GM12865 (cell line): ENCODE measurements at places on chromosomes 6 and 20.

DNA sequence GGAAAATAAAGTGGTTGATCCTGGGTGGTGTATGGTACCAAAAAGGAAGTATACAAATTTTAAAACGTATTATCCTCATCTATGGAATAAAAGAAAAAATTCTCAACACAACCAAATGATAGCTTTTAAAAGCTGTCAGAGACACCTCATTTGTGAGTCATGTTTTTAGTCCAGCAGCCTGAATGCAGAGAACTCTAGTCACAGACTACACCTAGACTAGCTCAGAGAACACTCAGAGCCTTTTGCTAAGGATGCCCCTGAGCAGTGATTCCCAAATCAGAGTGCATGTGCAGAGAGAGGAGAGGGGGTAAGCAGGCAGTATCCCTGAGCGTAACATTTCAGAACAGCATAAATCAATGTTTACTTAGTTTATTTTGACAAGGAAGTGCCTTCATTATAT lies 809.3 kb downstream of the HACE1 start:
- DNase-seq: no peak

GRCh38 chr6:116392132-116393013 lies 21.6 kb downstream of the DSE start:
- peak; percentile 69 for DNase-seq

GRCh38 chr6:47352194-47352920 lies 42.7 kb upstream of the TNFRSF21 start:
- DNase-seq: no peak

GRCh38 chr6:42333612-42334011 lies 116.0 kb upstream of the MRPS10 start:
- DNase-seq: no peak

DNA sequence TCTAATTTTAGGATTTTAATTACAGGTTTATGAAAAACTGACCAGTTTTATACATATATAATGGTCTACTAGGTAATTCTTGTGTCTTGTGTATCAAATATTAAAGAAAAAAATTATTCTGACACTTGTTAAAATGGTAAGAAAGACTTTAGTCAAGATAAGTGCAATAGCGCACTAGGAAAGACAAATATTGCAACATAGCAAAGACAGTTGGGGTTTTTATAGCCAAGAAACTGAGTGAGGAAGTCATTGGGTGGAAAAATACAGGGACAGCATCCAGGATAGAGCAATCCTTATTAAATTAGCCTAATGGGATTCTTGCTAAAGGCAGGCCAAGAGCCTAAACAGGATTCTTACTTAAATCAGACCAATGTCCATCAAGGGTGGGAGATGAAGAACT lies 71.1 kb downstream of the ROS1 start:
- DNase-seq: no peak

GRCh38 chr20:46362921-46363867 lies 43.2 kb downstream of the ELMO2 start:
- peak; percentile 61 for DNase-seq

GRCh38 chr20:60467078-60467477 lies 508.9 kb downstream of the CDH26 start:
- no peak for DNase-seq

GRCh38 chr20:58610811-58611210 lies 40.3 kb upstream of the STX16 start:
- no peak for DNase-seq

GRCh38 chr6:135306740-135307420 lies 125.8 kb downstream of the MYB start:
- no peak for DNase-seq

DNA sequence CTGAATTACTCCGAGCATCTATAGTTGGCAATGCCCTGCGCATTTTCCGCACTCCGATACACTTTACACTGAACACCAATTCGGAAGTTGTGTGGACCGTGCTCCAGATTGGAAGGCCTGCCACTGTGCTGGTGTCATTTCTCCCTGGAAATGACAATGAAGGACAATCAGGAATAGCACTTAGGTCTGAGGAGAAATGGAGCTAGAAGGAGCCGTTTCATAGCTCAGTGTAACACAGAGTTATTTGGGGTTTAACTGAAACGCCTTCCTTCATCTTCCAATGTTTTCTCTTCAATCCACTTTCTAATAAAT lies 501 bp upstream of the PLA2G7 start:
- no peak for DNase-seq

DNA sequence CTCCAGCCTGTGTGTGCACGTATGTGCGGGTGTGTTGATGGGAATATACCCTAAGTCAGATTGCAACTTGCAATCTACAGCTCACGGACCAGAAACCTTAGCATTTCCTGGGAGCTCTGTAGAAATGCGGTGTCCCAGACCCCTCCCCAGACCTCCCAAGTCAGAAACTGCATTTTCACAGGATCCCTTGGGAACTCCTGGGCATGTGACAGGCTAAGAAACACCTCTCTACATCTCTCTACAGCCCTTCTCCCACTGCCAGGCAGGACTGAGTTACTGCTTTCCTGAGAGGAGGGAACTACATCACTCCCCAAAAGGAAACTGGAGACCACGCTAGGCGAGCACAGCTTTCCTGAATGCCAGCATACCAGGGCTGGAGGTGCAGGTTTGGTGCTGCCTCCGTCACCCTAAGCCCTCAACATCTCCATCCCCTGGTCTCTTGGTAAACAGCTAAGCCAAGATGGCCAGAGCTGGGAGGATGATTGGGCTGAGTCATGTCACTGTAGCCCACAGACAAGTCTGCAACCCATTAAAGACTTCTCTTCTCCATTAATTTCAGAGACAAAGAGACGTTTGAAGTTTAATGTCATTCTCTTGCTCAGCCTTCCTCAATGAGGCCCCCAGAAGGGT lies 194.4 kb downstream of the BMP7 start:
- no peak for DNase-seq

- no peak for DNase-seq
Measured at GRCh38 chr20:20371681-20372080, 3.8 kb downstream of the INSM1 start.

GRCh38 chr20:36818861-36819260 lies 45.3 kb upstream of the DSN1 start:
- no peak for DNase-seq

DNA sequence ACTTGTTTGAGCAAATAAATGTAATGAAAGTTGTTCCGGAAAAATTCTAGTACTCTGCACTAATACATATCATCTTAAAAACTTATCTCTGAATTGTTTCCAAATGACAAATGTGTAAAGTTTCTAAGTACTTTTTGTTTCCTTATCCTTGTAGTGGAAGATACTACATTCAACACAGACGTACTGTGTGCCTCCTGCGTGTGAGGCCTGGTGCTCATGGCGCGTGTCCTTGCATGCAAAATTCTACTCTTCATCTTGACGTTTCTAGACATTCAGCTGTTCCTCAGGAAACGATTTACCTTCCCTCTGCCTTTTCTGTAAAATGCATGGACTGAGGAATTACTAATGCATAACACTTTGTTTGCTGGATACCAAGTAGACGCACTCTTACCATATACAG lies 11.5 kb downstream of the DLL1 start:
- DNase-seq: no peak

DNA sequence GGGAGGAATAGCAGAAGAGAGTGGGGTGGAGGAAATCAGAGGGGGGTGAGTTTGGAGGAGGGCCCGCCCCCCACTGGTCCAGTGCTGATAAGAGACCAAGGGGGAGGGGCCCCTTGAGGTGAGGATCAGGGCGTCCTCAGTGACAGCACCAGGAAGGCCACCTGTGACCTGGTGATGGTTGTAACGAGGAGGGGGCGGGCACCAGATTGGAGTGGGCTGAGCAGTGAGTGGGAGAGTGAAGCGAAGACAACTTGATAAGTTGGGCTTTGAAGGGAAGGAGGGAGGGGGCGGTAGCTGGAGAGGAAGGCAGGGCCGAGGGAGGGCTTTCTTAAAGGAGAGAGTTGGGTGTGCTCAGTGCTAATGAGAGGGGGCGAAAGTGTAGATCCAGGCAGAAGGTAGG lies 30.7 kb downstream of the CDH22 start:
- DNase-seq: no peak

DNA sequence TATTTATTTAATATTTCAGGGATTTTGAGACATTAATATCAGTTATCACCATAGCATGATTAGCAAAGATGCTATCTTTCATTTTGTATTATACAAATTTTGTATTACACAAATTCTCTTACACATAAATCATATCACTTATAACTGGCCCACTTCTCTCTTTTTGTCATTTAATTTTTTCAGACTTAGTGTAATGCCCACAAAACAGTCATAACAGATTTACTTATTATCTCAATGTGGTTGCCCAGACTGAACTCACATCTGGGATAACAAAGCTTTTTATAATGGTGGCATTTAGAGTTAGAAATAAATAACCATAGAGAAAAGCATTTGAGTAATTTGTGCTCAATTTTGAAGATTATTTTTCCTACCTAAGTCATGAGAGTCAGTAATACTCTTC lies 148.3 kb downstream of the TFAP2B start:
- no peak for DNase-seq

- DNase-seq: no peak
Measured at GRCh38 chr20:38418509-38419204, 16.5 kb downstream of the SNHG17 start.

DNA sequence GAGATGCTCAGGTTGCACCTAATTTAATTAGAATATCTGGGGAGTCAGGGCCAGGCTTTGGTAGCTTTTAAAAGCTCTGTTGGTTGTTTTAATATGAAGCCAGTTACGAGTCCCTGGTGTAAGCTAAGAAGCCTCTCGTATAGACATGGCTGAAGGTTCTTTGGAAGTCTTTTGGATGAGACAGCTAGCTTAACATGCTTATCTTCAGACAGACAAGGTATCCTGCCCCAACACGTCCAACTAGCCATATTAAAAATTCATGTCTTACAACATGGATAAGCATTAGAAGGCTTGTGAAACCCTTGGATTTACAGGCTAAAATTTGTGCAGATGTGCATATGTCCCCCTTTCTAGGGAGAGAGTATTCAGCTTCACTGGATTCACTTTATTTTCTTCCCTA lies 105.7 kb upstream of the KCNK16 start:
- DNase-seq: no peak

DNA sequence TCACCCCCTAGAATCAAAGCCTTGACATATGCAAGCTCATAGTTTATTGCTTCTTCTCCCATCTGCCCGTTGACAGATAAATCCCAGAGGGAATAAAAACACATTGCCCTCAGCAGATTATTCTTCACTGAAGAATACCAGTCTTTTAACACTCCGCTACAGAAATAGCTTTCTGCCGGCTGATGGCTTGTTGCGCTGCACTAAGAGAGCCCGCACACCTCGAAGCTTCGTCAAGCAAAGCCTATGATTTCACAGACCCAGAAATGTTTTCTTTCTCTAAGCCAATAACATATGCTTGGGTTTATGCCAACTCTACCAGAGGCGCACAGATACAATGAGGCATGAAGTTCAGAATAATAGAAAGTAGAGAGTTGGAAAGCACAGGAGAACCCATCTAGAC lies 208.9 kb upstream of the FOXQ1 start:
- no peak for DNase-seq

DNA sequence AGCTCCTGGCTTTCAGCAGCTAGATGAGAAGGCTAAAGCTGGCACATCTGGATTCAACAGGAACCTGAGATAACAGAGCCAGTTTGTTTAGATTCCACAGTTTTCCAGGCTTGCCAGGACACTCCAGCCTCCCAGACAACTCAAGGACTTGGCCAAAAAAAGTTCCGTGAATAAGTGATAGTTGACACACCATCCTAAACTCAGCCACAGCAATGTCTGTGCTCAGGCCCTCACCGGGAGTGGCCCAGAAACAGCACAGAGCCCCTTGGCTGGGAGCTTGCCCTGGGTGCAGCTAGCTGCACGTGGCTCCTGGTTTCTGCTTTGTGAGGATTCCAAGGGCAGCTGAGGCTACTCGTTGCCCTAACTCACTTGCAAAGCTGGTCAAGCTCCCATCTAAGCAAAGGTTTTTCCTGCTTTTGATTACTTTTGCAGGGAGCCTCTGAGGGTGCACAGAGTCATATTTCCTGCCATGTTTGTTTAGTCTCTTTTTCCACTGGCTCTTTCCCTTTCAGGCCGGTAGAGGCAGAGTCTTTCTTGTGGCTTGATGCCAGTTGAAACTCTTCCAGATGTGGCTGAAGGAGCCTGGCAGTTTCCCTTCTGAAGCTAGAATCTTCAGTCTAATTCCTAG lies 118.3 kb upstream of the ECI2 start:
- DNase-seq: no peak

- no peak for DNase-seq
Measured at GRCh38 chr20:14595051-14595450, 257.6 kb upstream of the FLRT3 start.

DNA sequence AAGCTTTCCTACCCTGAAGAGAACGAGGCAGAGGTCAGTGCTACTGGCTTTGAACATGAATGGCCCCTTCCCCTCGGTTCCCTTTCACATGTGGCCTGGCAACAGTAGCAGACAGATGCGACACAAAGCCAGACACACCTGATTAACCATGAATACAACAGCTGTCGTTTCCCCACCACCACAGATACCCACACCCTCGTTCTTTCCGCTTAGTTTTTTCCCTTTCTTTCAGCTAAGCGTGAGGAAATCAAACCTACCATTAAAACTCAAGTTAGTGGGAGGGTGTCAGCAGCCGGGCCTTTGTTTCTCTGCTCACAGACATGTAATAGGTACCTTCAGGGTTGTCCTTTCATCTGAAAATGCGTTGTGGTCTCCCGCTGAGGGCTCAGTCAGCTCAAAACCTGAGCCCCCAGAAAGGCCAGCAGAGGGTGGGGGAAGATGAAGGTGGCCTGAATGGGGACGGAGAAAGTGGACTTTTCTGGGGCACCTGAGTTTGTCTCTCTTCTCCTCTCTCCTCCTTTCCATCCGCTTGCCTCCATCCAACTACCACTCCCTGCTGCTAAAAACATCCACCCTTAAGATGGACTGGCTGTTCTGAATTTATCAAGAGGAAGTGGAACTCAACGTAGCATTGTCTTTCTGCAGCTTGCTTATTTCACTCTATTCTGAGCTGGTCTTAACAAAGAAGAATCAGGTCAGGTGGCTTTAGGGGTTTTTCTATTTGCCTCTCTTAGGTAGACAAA lies 516.6 kb upstream of the JARID2 start:
- no peak for DNase-seq

GRCh38 chr6:107444277-107444676 lies 15.1 kb downstream of the PDSS2 start:
- DNase-seq: no peak

GRCh38 chr6:21342501-21342900 lies 251.1 kb upstream of the SOX4 start:
- no peak for DNase-seq

GRCh38 chr6:166497087-166497899 lies 89.2 kb downstream of the RAMACL start:
- no peak for DNase-seq

GRCh38 chr6:111653979-111654378 lies 48.3 kb upstream of the TRAF3IP2 start:
- DNase-seq: no peak

GRCh38 chr6:98985391-98985790 lies 37.6 kb upstream of the FBXL4 start:
- no peak for DNase-seq
